ENCODE measurements at places on chromosomes 5 and 9. TPM values are rescaled to one million over a fixed set of nuclear protein-coding genes. Genes with fewer than 3 reads are reported as not detected.

- no peaks in the 10 kb centered on the region for H3K27me3 ChIP-seq
- H3K27ac ChIP-seq, result no peak overlapping the region
- no peaks in the 10 kb centered on the region for H3K4me1 ChIP-seq
- no peak for DNase-seq
- H3K36me3 ChIP-seq, result no peaks in the 10 kb centered on the region
These were observed 167.2 kb downstream of the PAX5 start for GRCh38 chr9:36866840-36867239.

GRCh38 chr5:119368238-119368630 lies 12.4 kb downstream of the TNFAIP8 start:
- no peaks in the 10 kb centered on the region for H3K27me3 ChIP-seq
- H3K27ac ChIP-seq, result peak overlapping the region; percentile 30
- DNase-seq, result no peak
- H3K4me1 ChIP-seq, result peaks cover 30% of the 10 kb centered on the region

GAS1 gene
- total RNA-seq, result 4.2 TPM

- no peaks in the 10 kb centered on the region for H3K4me1 ChIP-seq
- H3K27me3 ChIP-seq, result no peaks in the 10 kb centered on the region
- no peak overlapping the region for H3K27ac ChIP-seq
- no peaks in the 10 kb centered on the region for H3K36me3 ChIP-seq
- no peak for DNase-seq
These were observed 51.1 kb downstream of the P4HA2 start for GRCh38 chr5:132176521-132176945.

GRCh38 chr9:91534374-91534773 lies 110.7 kb upstream of the NFIL3 start:
- H3K4me1 ChIP-seq, result no peaks in the 10 kb centered on the region
- H3K27me3 ChIP-seq, result no peaks in the 10 kb centered on the region
- no peak overlapping the region for H3K27ac ChIP-seq
- no peak overlapping the region for H3K4me3 ChIP-seq

GRIA1 gene
- total RNA-seq, result not detected

CAMK4 gene
- total RNA-seq, result 2.5 TPM

DNA sequence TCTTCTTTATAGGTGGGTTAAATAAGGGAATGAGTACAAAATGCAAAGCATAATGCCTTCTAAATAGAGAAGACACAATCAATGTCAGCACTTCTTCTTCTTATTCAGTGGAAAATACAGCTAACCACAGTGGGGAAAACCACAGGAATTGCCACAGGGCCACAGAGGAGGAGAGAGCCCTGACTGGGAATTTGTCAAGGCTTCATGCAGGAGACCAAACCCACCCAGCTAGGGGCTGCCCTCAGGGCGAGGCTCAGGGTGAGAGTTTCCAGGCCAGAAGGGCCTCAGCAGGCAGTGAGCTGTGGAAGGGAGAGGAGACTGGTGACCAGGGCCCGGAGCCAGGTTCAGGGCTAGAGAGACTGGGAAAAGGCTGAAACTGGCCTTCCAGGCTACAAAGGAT lies 279.1 kb downstream of the MSX2 start:
- DNase-seq, result no peak
- H3K27me3 ChIP-seq, result no peaks in the 10 kb centered on the region
- no peak overlapping the region for H3K27ac ChIP-seq
- no peaks in the 10 kb centered on the region for H3K4me1 ChIP-seq
- no peaks in the 10 kb centered on the region for H3K36me3 ChIP-seq
- no peak overlapping the region for H3K4me3 ChIP-seq

DNA sequence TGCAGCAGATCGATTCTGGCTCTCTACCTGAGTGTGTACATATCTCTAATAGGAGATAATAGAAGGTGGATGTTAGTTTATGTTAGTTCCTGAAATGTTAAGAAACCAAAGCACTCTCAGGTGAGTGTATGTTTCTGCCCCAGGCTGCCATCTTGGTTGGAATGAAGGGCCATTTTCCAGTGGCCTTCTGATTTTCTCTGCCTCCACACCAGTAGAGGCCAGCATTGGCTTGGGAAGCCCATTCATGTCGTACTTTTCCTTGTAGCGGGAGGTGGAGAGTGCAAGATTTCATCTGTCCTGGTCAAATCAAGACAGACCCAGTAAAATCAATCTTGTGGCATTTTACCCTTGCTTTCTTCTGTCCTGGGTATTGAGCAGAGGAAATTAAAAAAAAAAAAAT lies 91.0 kb downstream of the GAS1 start:
- no peak for DNase-seq
- no peak overlapping the region for H3K27ac ChIP-seq
- no peak overlapping the region for H3K4me3 ChIP-seq

- H3K4me1 ChIP-seq, result peaks cover 4% of the 10 kb centered on the region
- no peaks in the 10 kb centered on the region for H3K27me3 ChIP-seq
- H3K36me3 ChIP-seq, result no peaks in the 10 kb centered on the region
- H3K27ac ChIP-seq, result no peak overlapping the region
- H3K4me3 ChIP-seq, result no peak overlapping the region
These were observed 47.5 kb downstream of the DUSP1 start for GRCh38 chr5:172723508-172723907.

- H3K27ac ChIP-seq, result peak within 1 kb of the TSS; percentile 89
- no peaks in the 10 kb centered on the region for H3K27me3 ChIP-seq
- no peak for DNase-seq
- H3K36me3 ChIP-seq, result no peaks in the 10 kb centered on the region
- H3K4me1 ChIP-seq, result peaks cover 20% of the 10 kb centered on the region
These were observed at the start of gene CORO2A for GRCh38 chr9:98192503-98193335. Gene CORO2A (minus strand): TSS chr9:98192637. CDS start chr9:98157660, 34,977 bp downstream.

DNA sequence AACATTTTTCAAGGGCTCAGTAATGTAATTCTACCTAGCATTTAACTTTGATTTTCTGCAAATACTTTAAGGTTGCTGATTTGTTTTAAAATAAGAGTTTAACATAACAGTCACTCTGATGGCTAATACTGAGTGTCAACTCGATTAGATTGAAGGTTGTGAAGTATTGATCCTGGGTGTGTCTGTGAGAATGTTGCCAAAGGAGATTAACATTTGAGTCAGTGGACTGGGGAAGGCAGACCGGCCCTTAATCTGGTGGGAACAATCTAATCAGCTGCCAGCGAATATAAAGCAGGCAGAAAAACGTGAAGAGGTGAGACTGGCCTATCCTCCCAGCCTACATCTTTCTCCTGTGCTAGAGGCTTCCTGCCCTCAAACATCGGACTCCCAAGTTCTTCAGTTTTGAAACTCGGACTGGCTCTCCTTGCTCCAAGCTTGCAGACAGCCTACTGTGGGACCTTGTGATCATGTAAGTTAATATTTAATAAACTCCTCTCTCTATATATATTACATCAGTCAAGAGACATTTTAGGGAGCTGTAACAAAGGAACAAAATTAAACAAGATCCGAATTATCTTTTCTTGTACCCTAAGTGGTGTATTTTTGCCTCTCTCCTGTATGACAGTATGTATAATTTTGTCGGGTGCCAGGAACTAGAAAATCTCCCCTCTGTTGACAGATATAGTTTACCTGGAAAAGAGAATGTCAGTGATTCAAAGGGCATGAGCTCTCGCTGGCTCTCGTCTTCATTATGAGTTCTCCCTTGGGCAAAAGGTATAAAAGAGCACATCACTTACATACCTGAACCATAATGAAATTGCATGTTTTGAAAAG lies 576.1 kb downstream of the LRRC70 start:
- H3K27me3 ChIP-seq, result no peaks in the 10 kb centered on the region
- no peaks in the 10 kb centered on the region for H3K4me1 ChIP-seq
- H3K27ac ChIP-seq, result no peak overlapping the region
- DNase-seq, result no peak
- no peaks in the 10 kb centered on the region for H3K36me3 ChIP-seq

All from esophagus squamous epithelium (tissue), 5 donors.